Fibroblast of lung (primary cell): ENCODE measurements at places on chromosomes 11 and 22. TPM values are rescaled to one million over a fixed set of nuclear protein-coding genes. Genes with fewer than 3 reads are reported as not detected.

DNA sequence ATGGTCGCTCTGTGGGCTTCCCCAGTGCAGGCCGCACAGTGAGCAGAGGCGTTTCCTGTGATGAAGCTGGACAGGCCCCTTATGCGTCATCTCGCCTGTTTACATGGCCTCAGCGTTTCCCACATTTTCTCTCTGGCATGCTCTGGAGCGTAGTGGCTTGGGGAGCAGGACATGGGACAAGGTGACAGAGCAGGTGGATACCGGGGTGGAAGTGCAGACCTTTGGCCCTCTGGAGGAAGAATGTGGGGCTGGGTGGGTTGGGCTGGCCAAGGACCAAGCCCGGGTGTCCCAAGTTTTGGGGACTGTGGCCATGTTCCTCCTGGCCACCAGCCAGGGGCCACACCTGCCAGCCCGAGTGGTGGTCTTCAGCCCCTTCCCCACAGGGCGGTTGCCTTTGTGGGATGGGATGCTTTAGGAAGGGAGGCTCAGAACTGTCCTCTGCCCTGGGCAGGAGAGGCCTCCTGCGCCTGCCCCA, 446.6 kb downstream of the TBC1D22A start:
- no peak for DNase-seq

GRCh38 chr22:37996515-37997246, 12.3 kb upstream of the SOX10 start:
- no peak for DNase-seq

GRCh38 chr11:69368119-69368880, 74.3 kb downstream of the MYEOV start:
- DNase-seq: no peak

DNA sequence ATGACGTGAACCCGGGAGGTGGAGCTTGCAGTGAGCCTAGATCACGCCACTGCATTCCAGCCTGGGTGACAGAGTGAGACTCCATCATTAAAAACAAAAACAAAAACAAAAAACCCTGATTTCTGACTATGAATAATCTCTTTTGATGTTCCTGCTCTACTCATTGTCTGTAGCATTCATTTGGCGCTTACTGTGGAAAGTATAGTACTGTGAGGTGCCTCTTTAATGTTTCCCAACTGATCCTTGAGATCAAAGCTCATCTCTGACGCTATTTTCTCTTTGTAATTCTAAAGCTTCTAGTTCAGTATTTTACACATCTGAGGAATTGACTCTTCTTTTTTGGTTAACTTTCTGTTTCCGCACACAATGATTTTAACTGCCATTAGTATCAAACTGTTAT, 60.0 kb downstream of the GRK3 start:
- no peak for DNase-seq

GRCh38 chr22:44931077-44931540, 78.7 kb downstream of the PHF21B start:
- peak; percentile 14 for DNase-seq

DNA sequence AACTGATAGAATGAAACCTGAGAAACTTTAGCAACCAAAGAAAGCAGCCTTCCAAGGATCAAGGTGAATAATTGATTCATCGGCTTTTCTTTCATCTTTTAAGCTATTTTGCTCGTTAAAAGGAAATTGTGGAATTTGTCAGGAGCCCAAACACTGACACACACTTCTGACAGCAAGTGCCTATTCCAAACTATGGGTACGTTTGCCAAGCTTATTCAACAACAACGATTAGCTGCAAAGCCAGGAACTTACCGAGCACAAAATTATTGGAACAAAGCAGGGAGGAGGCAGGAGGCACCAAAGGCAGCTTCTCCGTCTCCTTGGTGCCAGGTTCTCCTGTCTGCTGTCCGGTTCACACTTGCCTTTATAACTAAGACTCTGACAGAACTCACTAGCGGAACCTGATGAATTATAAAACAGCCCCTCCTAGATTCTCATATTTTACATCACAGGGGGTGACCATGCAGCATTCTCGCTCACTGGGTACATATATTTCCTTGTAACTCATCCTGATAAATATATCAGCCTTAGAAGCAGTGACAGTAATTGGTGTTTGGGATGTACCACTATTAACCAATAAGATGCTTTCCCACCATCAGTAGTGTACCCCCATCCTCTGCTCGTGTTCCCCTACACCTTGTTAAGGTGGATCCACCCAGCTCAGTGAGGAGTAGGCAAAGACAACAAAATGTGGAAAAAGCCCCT, 395.9 kb upstream of the CCDC90B start:
- DNase-seq: no peak

DNA sequence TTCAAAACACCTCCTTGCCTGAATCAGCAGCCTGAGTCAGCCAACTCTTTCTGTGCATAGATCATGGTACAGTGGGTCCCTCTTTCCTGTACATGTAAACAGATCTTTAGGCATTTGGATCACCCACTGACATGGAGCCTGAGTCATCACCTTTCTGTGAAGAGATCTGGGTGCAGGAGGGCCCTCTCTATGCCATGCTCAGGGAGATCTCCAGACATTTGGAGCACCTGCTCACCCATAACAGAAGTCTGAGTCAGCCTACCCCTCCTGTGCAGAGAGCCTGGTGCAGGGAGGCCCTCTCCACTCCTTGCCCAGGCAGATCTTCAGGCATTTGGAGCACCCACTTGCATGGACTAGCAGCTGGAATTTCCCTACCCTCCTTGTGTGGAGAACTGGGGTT, 56.2 kb upstream of the GLYAT start:
- peak; percentile 14 for DNase-seq

GPHA2 gene
- total RNA-seq: not detected in 2 replicates

DNA sequence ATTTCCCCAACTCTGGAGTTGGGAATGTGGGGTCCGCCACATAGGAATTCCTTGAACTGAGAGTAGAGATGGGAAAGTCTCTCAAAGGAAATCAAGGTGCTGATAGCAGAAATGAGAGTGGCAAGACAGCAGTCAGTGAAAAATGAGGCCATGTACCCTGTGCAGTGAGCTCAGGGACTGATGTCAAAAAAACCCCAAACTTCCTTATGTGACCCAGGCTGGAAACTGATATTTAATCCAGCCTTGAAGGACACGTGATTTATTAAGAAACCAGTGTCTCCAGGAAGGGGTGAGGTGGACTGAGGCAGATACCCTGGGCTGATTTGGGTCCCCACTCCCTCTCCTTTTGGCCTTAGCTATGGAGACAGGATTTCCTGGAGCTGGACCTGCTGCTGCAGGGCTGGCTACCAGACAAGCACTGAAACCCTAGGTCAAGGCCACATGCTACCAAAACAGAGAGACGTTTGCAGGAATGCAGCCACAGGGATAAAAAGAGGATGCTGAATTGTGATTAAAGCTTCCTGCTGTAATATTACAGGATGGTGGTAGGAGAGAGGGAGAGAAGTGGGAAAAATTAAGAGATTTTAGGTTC, 25.3 kb upstream of the FCHSD2 start:
- no peak for DNase-seq

CABP7 gene
- total RNA-seq: not detected in 2 replicates

SAA4 gene
- not detected in 2 replicates for total RNA-seq

OR2AG2 gene
- under 0.01 TPM in 2 replicates for total RNA-seq
